Esophagus squamous epithelium (tissue), 5 donors: ENCODE measurements at places on chromosomes 4 and X. TPM values are rescaled to one million over a fixed set of nuclear protein-coding genes. Genes with fewer than 3 reads are reported as not detected.

DNA sequence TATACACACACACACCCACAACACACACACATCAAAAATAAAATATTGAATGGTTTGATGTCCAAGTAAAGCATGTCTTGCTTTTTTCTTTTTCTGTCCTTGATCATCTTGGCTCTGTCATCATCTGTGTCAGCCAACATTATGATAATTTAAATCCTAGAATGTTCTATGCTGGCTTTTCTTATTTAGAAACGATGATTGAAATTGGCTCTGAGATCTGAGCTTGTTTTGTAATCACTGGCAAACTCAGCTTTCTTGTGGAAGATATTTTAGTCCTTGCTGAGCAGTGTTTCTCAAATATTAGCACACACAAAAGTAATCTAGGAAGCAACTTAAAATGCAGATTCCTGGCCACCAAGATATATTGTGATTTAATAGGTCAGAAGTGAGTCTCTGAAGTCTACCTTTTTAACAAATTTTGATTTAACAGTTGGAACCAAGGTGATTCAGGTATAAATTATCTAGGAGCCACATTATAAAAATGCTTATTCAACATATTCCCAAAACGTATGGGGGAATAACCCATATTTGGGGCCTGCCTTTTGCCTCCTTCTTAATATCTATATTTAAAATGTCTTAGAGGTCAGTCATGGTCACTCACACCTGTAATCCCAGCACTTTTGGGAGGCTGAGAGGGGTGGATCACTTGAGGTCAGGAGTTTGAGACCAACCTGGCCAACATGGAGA lies 24.0 kb upstream of the DSPP start:
- H3K36me3 ChIP-seq, result no peaks in the 10 kb centered on the region
- no peak overlapping the region for H3K4me3 ChIP-seq
- no peaks in the 10 kb centered on the region for H3K27me3 ChIP-seq
- no peak overlapping the region for H3K27ac ChIP-seq
- H3K4me1 ChIP-seq, result no peaks in the 10 kb centered on the region

GRCh38 chr4:101419336-101420135 lies 72.2 kb upstream of the PPP3CA start:
- no peaks in the 10 kb centered on the region for H3K27me3 ChIP-seq
- no peak overlapping the region for H3K27ac ChIP-seq
- no peak for DNase-seq
- no peaks in the 10 kb centered on the region for H3K36me3 ChIP-seq
- no peaks in the 10 kb centered on the region for H3K4me1 ChIP-seq

DNA sequence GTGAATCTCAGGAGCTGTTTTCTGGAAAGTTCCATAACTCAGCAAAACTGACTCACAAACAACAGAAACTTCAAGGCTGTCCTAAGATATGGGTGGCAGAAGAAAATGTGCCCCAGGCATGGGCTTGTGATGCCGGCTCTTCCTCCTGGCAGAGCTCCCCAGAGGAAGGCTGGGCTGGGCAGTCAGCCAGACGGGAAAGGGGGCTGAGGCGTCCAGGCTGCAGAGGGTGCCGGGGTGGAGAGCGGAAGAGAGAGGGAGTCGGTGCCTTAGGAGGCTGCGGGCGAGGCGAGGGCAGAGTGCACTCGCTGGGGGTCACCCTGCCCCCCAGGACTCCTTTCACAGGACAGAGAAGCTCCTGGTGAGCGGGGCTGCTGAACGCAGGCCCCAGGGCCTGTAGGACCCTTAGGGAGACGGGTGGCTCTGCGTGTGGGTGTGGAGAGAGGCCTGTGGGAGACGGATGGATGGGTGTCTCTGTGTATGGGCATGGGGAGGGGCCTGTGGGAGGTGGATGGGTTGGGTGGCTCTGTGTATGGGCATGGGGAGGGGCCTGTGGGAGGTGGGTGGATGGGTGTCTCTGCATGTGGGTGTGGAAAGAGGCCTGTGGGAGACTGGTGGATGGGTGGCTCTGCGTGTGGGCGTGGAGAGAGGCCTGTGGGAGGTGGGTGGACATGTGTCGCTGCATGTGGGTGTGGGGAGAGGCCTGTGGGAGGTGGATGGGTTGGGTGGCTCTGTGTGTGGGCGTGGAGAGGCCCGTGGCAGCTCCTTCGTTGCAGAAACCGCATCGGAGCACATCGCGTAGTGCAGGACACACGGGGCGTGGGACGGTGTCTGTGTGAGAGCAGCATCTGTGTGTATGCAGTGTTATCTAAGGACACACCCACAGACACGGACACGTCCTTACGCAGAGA lies 15.9 kb downstream of the PCGF3 start:
- no peak for DNase-seq
- H3K4me1 ChIP-seq, result peaks cover 42% of the 10 kb centered on the region
- no peak overlapping the region for H3K4me3 ChIP-seq
- no peaks in the 10 kb centered on the region for H3K27me3 ChIP-seq
- peak overlapping the region; percentile 75 for H3K27ac ChIP-seq

DNA sequence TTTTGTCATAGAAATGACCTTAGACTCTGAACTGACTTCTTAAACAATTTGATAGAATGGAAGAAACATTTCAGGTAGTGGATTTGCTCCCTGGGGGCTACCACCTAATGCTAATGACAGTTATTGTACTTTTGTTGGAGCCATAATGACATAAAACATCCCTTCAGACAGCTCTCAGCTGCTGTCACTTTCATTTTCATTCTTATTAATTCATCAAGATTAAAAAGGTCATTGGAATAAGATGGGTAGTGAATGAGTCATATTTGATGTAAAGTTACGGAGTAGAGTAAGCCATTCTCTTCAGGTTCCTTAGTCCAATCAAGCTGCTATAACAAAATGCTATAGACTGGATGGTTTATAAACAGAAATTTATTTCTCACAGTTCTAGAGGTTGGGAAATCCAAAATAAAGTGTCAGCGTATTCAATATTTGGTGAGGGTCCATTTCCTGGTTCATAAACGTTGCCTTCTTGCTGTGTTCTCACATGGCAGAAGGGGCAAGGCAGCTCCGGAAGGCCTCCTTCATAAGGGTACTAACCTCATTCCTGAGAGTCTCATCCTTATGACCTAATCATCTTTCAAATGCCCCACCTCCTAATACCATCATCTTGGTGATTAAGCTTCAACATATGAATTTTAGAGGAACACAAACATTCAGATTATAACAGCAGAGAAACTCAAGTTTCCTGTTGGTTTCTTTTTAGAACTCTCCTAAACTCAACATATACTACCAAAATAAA lies 268.5 kb downstream of the ARAP2 start:
- no peak overlapping the region for H3K27ac ChIP-seq
- DNase-seq, result no peak
- H3K4me1 ChIP-seq, result no peaks in the 10 kb centered on the region
- H3K4me3 ChIP-seq, result no peak overlapping the region
- no peaks in the 10 kb centered on the region for H3K36me3 ChIP-seq
- H3K27me3 ChIP-seq, result no peaks in the 10 kb centered on the region

DNA sequence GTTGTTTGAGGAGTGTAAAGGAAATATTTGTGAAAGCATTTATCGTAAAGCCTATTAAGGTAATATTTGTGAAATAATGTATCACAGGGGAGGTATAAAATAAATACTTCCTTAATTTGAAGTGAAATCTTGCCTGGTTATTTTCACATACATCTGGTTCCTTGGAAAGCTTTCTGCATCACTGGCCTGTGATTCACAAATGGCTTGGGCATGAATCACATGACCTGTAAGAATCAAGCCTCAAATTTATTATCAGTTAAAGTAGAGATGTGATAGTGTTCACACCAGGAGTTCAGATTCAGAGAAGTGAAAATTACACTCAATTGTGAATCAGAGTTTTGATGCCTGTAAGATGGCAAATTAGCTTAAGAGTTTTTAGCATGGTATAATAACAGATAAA lies 1911.4 kb downstream of the STIM2 start:
- no peaks in the 10 kb centered on the region for H3K36me3 ChIP-seq
- no peaks in the 10 kb centered on the region for H3K27me3 ChIP-seq
- DNase-seq, result no peak
- no peak overlapping the region for H3K4me3 ChIP-seq
- no peak overlapping the region for H3K27ac ChIP-seq
- no peaks in the 10 kb centered on the region for H3K4me1 ChIP-seq

DNA sequence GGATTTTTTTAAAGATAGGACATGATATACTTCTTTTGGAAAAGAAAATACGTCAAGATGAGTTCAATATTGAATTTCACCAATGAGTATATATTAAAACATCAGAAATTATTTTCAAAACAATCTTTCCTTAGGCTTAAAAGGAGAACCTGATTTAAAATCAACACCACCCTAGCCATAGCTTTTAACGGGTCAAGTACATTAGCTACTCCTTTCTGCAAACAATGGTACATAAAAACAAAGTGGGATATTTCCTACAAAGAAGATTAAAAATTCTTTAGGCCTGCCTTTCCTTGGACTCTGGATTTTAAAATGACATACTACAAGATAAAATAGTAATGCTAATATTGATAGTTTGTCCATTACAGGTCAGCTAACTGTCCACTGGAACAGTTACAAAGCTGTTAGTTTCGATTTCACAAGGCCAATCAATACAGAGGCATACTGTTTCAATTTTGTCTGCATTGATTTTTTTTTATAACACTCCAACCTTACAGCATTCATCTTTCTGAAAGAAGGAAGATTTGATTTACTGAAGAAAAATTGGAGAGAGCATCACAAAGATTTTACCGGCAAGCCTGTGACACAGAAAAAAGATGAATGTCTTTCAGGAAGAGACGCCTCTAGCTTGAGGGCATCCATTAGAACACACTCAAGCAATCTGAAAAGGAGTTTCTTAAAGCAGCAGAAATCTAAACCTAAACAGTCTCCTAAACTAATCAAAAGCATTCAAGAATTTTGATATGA lies 97.2 kb downstream of the MAB21L2 start:
- DNase-seq, result no peak
- H3K27ac ChIP-seq, result no peak overlapping the region
- H3K4me1 ChIP-seq, result no peaks in the 10 kb centered on the region
- no peaks in the 10 kb centered on the region for H3K36me3 ChIP-seq
- H3K4me3 ChIP-seq, result no peak overlapping the region

DNA sequence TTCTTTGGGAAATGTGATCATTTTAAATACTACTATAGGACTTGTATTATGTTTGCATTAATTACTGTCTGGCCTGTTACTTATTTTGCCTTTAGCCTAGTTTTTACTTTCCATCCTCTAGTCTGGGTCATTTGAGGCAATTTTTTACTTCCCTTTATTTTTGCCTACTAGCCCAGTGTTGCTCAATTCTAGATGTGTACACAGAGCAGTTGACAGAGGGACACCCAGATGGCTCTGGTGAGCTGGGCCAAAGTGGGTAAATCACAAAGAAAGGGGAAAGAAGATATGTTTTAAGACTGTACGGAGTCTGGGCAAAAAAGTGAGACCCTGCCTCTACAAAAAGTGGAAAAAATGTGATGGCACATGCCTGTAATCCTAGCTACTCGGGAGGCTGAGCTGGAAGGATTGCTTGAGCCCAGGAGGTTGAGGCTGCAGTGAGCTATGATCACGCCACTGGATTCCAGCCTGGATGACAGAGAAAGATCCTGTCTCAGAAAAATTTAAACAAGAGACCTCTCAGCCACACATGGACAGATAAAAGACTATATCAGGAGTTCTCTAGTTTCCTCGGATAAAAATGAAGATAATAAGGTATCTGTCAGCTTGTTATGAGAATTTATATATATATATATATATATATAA lies 35.7 kb downstream of the APOO start:
- no peaks in the 10 kb centered on the region for H3K36me3 ChIP-seq
- no peak overlapping the region for H3K27ac ChIP-seq
- DNase-seq, result no peak
- H3K4me1 ChIP-seq, result no peaks in the 10 kb centered on the region
- H3K4me3 ChIP-seq, result no peak overlapping the region

GRCh38 chrX:129726307-129727111 lies 12.3 kb upstream of the XPNPEP2 start:
- DNase-seq, result no peak
- H3K27ac ChIP-seq, result no peak overlapping the region
- H3K36me3 ChIP-seq, result no peaks in the 10 kb centered on the region
- H3K4me1 ChIP-seq, result no peaks in the 10 kb centered on the region

- H3K27ac ChIP-seq, result no peak overlapping the region
- no peaks in the 10 kb centered on the region for H3K4me1 ChIP-seq
These were observed 491.2 kb downstream of the INPP4B start for GRCh38 chr4:142354794-142355420.

DNA sequence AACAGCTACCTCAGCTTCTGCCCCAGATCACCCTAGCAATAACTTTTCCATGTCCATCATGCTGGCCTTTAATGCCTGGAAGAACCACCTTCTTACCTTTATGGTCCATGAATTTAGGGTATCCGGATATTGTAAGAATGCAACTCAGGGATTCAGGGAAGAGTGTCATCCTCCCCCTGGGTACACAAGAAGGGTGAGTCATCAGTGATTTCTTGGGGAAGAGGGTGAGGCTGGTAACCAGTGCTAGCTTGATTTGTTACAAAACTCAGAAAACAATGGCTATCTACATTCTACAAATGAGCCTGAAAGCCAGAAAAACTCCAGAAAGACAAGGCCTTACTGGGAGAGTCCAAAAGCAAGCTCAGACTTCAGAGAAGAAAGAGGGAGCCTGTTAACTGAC lies 10.4 kb upstream of the NALF2 start:
- H3K27ac ChIP-seq, result no peak overlapping the region
- DNase-seq, result no peak
- H3K27me3 ChIP-seq, result no peaks in the 10 kb centered on the region
- H3K4me3 ChIP-seq, result no peak overlapping the region
- no peaks in the 10 kb centered on the region for H3K4me1 ChIP-seq

DNA sequence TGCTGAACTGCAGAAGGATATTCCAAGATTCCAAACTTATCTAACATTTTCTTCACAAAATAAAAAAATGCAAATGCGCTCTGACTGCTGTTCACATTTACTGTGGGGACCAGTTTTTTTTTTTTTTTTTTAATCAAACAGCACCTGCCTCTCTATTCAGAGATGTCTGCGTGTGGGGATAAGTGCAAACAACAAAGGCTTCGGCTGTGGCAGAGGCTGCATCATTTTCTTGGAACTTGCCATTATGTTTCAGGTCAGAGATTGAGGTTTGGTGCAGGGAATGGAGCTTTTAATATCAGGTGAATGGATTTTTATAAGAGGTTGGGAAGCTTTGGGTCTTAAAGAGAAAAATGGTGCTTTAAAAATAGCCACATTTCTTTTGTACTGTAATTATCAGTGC lies 78.2 kb upstream of the TET2 start:
- DNase-seq, result no peak
- H3K27me3 ChIP-seq, result no peaks in the 10 kb centered on the region

DNA sequence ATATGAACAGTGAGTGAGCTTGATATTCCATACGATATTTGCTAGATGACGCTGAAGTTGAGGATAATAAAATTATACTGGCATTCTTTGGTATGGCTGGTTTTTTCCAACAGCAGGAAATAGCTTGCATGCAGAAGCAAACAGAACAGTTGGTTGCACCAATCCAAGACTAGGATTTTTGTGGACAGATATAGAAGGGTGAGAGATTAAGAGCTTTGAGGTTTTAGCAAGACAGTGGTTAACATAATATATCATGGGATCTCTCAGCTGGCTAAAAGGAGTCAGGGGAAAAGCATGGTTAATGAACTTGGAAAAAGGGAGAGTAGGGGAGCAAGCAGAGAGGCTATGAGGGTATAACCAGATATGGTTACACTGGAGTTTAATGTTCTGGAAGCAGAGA lies 127.9 kb downstream of the DHX15 start:
- H3K36me3 ChIP-seq, result no peaks in the 10 kb centered on the region
- no peaks in the 10 kb centered on the region for H3K4me1 ChIP-seq
- no peak for DNase-seq
- no peak overlapping the region for H3K4me3 ChIP-seq
- H3K27ac ChIP-seq, result no peak overlapping the region
- H3K27me3 ChIP-seq, result no peaks in the 10 kb centered on the region

Gene PCDH10
- total RNA-seq, result not detected

Gene FRAS1
- total RNA-seq, result 11.4 TPM

Gene METAP1
- total RNA-seq, result 81.6 TPM

Gene ADH6
- total RNA-seq, result not detected
